Suppressor macrophage treated with lipopolysaccharide for 4 hours (primary cell): ENCODE measurements at places on chromosomes 16 and 17.

- DNase-seq, result no peak
Observed at GRCh38 chr17:76388966-76389888, 4.8 kb downstream of the SPHK1 start.

GRCh38 chr16:58418601-58419000 lies 26.3 kb downstream of the GINS3 start:
- DNase-seq, result peak; percentile 36

DNA sequence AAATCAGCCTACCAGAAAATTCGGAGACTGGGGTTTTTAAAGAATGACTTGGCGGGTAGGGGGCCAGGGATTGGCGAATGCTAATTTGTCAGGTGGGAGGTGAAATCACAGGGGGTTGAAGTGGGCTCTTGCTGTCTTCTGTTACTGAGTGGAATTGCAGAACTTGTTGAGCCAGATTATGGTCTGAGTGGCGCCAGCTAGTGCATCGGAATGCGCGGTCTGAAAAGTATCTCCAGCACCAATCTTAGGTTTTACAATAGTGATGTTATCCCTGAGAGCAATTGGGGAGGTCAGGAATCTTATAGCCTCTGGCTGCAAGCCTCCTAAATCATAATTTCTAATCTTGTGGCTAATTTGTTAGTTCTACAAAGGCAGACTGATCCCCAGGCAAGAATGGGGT lies 762 bp upstream of the RBL2 start:
- no peak for DNase-seq

- no peak for DNase-seq
Observed at GRCh38 chr17:17726458-17727060, 45.3 kb downstream of the RAI1 start.

GRCh38 chr16:78695391-78695790 lies 595.9 kb downstream of the WWOX start:
- DNase-seq, result no peak

- DNase-seq, result no peak
Observed at GRCh38 chr17:35052780-35053179, 10.7 kb downstream of the RFFL start.

DNA sequence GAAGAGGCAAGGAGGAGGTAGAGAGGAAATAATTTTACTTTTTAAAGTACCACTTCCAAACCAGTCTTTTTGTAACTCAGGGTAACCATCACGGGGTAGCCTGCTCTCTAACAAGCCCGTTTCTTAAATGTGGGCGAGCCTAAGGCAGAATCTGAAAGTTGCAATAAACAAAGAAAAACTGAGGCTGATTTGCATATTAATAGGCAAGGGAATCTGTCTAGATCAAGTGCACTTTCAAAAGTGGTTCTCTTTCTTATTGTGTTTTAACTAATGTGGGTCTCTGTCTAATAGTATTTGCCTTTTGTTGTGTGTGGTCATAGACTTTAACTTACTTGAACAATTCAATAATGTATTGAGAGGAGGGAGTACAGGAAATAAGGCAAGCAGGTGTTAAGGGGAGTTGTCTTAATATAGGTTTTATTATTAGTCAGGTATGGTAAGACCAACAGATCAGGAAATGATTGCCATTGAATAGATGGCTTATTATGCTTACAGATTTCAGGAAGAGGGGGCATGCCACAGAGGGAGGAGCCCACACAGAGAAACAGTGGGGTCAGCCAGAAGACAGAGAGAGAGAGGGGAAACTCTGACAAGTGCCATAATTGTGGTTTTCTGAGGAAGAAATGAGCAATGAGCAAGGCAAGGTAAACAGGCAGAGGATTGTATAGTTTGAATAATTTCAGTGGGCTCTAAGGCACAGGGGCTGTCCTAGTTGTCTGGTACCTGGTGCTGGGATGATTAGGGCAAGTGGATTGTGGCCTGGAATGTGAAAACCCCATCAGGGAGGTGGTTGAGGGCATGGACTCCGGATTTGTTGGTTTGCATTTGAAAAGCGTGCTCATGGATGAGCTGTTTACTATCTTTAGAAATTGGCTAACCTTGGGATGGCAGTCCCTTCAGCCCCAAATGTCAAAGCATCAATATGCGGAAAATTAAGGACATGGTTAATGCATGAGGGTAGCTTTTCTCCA lies 237.2 kb downstream of the TOX3 start:
- no peak for DNase-seq

- peak; percentile 36 for DNase-seq
Observed at GRCh38 chr17:74240618-74241205, 27.3 kb downstream of the TTYH2 start.

DNA sequence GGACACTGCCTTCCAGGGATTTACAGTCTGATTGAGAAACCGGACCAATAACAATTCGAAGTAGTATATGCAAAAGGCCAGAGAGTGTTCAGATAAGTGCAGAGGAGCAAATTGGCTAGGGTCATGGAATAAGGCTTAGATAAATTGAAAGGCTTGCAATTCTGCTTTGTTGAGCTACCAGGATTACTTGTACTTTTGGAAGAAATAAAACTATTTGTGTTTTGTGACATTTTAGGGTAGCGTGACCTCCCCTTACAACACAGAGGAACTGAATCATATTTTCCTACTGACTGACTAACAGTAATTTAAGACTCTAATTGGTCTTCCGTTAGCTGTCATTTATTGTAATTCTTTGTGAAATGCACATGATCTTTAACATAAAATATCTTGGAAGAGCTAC lies 104.7 kb downstream of the PITPNC1 start:
- peak; percentile 91 for DNase-seq

DNA sequence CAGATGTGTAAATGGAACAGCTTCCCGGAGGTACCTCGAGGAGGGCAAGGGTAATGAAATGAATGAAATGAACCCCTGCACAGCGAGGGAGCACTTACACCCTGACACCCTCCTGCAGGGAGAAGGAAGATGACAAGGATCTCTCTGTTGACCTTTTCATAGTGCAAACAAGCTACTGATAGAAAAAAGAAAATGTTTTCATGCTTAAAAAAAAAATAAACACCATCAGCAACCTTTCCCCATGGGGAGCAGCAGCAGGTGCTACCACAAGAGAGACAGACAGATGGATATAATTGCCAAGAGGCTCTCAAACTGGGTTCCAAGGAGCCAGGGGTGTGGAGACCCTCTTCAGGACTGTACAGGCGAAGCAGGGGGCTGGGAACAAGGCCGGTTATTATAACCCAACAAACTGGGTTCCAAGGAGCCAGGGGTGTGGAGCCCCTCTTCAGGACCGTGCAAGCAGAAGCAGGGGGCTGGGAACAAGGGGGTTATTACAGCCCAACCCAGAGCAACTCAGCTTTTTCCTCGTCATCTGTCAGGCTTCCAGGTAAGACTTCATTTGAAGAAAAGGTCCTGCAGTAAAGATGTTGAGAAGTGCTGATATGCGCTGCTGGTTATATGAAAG lies 718 bp upstream of the RPH3AL start:
- DNase-seq, result no peak

DNA sequence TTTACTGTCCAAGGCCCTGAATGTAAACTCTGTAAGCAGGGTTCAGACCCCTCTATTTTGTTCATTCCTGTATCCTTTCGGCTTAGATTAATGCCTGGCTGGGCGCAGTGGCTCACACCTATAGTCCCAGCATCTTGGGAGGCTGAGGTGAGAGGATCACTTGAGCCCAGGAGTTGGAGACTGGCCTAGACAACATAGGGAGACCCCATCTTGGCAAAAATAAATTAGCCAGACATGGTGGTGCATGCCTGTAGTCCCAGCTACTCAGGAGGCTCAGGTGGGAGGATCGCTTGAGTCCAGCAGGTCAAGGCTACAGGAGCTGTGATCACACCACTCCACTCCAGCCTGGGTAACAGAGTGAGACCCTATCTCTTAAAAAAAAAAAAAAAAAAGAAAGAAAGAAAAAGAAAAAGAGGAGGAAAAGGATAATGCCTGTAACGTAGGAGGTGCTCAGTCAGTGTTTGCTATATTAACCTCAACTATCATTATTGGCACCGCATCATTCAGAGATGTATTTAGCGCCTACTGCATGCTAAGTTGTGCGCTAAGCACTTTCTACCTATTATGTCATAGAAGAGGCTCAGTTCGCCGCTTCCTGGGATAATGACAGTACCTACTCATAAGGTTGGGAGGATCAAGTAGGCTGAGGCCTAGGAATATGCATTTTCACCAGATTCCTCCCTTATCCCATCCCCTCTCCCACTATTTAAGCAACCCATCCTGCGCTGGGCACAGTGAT lies 5.0 kb downstream of the SOCS1 start:
- DNase-seq, result no peak

- DNase-seq, result no peak
Observed at GRCh38 chr16:50265260-50265659, 1.1 kb upstream of the ADCY7 start.

DNA sequence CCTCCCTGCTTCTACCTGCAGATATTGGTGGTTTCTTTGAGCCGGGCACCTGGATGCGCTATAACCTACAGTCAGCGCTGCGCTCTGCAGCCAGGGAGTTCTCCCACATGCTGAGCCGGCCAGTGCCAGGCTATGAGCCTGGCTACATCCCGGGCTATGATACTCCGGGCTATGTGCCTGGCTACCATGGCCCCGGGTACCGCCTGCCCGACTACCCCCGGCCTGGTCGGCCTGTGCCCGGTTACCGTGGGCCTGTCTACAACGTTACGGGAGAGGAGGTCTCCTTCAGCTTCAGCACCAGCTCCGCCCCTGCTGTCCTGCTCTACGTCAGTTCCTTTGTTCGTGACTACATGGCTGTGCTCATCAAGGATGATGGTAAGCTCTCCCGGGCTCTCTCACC lies 13.2 kb downstream of the CNTNAP1 start:
- DNase-seq, result no peak

- no peak for DNase-seq
Observed at GRCh38 chr16:8572919-8573724, 17.2 kb downstream of the TMEM114 start.

DNA sequence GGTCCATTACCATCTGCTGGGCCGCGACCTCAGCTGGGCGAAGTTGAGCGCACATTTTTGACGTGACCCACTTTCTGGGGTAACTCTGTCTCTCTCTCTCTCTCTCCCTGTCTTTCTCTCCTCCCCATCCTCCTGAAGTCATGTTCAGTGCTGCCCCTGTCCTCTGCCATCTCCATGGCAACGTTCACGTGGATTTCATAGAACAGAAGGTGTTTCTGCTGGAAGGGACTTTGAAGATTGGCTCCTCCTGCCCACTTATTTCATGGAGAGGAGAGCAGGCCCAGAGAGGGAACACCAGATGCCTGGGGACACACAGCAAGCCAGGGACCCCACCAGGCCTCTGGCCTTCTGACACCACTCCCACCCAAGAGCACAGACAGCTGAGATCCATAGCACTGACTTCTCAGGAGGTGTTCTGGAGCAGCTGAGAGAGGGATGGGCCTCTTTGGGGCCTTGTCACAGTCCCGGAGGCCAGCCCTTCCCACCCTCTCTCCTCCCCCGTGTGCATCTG lies 4.2 kb upstream of the CCNF start:
- DNase-seq, result no peak

GRCh38 chr16:59880611-59881010 lies 1146.5 kb upstream of the GOT2 start:
- no peak for DNase-seq

GRCh38 chr16:82146957-82147356 lies 23.1 kb downstream of the MPHOSPH6 start:
- DNase-seq, result no peak

GRCh38 chr16:4832698-4833343 lies 14.3 kb downstream of the GLYR1 start:
- no peak for DNase-seq

GRCh38 chr17:81291662-81292061 lies 3.4 kb downstream of the SLC38A10 start:
- peak; percentile 80 for DNase-seq

DNA sequence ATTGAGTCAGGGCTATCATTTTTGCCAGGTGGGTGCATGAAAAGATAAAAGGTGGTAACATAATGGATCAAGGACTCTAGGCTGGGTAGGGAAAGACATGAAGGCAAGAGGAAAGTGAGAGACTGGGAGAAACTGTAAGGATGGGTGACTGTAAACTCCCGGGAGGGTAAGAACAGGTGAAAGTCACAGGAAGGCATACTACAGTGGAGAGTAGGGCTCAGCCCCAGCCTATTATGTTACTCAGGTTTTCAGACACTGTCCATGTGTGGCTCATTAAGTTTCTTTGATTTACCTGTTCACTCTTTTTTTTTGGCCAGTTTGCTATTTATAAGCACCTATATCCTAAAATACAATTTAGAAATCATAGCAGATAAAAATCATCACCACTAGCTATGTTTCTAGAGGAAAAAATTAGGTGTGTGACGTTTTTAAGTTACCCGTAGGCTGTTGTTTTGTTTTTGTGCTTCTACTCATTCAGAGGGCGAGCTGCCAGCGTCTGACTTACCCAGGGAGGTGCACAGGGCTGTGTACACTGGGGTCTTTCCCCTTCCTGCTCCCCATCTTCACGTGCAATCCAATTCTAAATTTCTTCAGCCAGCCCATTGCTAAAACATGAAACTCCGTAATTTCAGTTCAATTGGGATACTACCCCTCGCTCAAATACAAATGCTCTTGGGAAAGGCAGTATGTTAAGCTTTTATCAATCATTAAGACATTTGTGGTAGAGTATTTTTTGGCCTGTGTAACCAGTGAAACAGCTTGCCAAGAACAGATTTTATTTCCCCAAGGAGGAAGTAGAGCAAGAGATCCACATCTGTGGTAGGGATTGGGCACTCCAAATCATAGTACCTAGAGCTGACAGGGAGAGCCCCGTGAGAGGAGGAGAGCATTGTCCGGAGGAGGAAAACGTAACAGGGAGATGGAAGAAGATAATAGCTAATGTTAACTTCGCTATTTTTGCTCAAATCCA lies 21.7 kb upstream of the VWA3A start:
- no peak for DNase-seq

DNA sequence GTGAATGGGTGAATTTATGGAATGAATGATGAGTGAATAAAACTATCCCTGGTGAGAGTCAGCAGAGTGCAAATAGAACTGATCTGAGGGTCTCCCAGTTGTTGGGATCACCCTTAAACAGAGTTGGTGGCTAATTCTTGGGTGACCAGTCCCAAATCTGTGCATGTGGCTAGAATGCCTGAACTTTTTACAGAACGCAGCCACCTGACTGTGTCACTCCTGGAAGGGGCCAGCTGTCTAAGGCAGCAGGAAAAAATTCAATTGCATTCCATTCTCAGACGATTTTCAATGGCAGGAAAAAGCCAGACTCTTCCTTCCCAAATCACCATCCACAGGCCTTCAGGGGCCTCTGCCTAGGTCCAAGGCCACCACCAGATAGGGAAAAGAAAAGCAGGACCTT lies 43.5 kb downstream of the BEAN1 start:
- no peak for DNase-seq

DNA sequence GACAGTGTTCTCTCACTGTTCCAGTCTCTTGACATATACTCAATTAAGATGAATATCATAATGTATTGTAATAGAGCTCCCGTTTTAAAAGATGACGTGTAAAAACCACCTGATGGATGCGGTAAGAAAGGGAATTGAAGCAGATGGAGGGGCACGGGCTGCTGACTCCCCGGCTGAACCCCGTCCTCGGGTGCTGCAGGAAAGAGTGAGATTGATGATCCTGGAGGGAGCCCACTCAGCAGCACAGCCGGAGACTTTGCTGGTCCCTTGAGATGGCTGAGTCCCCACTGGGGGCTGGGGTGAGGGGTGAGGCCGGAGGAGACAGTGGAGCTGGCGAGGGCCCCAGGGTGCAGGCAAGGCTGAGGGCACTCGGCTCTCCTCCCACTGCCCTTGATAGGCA lies 217.4 kb downstream of the RPTOR start:
- no peak for DNase-seq
